COR-L47 (cell line): ENCODE measurements at places on chromosomes 1 and 21.

GRCh38 chr1:18411321-18411720 lies 69.4 kb upstream of the KLHDC7A start:
- no peak for DNase-seq

DNA sequence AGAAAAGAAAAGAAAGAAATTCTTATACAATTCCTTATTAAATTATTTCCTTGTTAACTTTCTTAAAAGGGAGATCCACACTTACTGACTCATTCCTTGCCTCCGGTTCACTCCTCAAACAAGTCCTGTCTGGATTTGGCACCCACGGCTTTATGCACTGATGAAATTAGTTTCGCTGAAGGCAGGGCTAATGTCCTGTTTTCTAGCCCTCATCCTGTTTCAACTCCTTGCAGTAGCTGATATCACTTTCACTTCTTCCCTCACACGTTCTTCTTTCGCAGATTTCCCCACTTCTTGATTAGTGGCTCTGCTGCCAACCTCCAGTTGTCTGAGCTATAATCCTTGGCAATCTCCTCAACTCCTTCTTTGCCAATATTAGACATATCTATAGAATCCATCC lies 215.2 kb downstream of the URB2 start:
- no peak for DNase-seq

DNA sequence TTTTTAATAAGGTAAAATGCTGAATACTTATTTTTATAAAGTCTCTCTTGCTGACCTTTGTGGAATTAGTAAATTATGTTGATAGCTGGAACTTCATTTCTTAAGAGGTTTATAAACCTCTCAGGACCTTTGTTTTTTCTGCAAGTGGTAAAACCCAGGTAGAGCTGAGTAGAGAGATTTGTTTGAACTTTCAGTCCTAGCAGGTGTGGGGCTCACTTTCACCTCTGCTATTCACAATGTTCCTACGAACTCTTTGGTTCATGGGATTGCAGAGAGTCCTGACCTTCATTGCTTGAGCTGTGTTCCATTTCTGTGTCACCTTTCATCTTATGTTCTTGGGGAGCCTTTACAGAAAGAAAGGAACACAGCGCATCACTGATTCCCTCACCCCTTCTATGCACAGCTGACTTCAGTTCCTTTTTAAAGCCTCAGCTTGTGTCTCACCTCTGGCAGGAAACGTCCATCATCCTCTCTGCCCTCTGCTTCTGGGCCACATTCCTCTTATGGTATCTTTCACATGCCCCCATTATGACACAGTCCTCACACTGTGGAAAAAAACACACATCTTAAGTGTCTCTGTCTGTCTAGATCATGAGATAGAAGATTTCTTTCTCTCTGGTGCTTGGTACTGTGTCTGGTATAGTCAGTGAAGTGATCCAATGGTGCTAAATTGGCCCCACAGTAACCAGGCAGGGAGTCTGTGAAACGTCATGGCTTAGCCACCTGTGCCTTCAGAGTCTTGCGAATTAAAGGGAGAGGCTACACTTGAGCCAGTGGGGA lies 262.5 kb upstream of the B3GALT2 start:
- no peak for DNase-seq

GRCh38 chr21:27132266-27132665 lies 165.4 kb upstream of the ADAMTS5 start:
- DNase-seq, result no peak

DNA sequence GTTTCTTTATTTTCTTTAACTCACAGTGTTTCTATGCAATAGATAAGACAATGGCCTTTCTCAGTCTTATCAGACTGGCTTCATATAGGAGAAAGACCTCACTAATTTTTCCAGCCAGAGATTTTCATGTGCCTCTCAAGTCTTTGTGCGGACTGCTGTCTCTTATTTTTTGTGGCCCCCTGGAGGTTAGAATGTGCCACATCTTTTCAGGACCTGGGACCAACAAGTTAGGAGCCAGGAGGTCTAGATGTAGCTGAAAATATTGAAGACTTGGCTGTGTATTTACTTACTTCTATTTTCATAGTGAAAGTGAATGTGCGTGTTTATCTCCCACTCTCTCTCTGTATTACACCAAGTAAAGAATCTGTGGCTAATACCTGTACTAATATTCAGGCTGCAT lies 42.1 kb upstream of the CFHR3 start:
- no peak for DNase-seq

DNA sequence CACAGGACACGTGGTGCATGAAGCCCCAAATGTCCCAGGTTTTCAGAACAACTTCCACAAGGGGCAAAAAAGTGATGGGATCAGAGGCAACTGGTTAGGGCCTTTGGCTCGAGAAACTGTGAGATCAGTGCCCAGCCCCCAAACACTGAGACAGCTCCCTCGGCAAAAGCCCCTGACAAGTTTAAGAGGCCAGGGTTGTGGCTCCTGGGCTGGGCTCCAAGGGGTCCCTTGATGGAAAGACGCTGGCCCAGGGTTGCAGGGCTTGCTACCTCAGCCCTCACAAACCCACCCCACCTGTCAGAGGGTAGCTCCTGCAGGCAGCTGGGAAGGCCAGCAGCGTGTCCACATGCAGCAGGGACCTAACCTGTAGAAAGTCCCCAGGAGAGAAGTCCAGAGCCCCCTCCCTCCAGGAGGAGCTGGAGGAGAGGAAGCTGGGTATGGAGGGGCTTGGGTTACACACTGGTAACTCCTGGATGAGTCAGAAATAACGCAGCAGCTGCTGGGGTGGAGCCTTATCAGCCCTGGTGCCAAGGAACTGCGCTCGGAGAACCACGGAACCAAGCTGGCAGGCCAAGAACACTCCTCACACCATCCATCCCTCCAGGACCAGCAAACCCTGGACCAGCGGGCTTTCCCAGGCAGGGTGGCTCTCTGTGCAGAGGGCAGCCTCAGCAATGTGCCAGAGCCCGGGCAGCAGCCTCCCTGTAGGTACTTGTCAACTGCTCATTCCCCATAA lies 37.5 kb downstream of the CTNNBIP1 start:
- no peak for DNase-seq

DNA sequence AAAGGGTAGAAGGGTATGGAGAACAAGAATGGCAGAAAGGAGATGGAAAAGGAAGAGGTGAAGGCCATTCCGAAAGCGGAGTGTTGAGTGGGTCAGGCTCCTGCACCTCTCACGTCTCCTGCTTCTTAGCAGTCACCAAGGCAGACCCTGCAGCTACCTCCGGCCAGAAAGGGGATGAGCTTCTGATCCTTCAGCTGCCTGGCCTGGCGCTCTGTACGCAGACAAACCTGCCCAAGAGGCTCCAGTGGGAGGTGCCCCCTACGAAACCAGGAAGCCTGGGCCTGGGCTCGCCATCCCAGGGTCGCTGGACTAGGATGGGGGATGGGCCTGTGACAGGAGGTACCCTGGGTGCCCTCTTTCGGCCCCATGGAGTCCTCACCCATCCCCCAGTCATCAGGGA lies 3.0 kb downstream of the GPR61 start:
- DNase-seq, result no peak

DNA sequence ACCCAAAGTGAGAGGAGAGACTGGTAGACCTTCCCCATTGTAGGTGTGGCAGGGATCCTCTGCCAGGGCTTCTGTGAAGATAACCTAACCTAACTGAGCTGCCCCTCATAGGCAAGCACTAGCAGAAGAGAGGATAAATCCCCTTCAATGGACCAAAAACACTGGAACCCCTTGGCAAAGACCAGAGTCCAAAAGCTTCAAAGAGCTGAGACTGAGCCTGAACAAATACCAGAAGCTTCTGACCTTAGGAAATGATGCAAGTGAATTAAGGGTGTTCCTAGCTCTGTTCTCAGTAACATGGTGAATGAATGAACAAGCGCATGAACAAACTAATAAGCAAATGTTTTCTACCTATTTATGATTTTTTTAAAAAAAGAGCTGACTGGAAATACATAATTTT lies 123.2 kb downstream of the RRAGC start:
- no peak for DNase-seq

GRCh38 chr1:82777240-82777639 lies 976.5 kb downstream of the ADGRL2 start:
- no peak for DNase-seq

GRCh38 chr1:191857600-191857999 lies 300.7 kb upstream of the RGS18 start:
- DNase-seq, result no peak

- no peak for DNase-seq
Measured at GRCh38 chr1:84427250-84428188, 29.2 kb downstream of the DNASE2B start.

- DNase-seq, result peak; percentile 34
Measured at GRCh38 chr1:33260439-33260838, 4.1 kb downstream of the ZNF362 start.

- peak; percentile 32 for DNase-seq
Measured at GRCh38 chr1:34087986-34088385, 77.0 kb downstream of the CSMD2 start.

DNA sequence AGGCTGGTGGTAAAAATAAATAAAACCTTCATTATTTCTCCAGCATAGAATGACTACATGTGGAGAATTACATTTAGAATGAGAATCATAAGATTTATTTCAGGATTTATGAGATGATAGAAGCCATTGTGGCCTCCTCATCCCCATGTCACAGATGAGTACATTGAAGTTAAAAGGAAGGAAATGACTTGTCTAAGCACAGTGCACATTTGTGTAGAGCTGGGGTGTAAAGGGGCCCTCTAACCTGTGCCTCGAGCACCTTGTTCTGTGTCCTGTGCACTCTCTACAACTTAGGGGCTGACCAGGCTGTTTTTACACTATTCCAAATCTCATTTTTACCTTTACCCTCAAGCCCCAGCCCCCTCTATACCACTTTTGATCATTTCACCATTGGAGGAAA lies 179.4 kb downstream of the RHOU start:
- DNase-seq, result no peak

- no peak for DNase-seq
Measured at GRCh38 chr1:92315766-92316599, 17.1 kb downstream of the RPAP2 start.

DNA sequence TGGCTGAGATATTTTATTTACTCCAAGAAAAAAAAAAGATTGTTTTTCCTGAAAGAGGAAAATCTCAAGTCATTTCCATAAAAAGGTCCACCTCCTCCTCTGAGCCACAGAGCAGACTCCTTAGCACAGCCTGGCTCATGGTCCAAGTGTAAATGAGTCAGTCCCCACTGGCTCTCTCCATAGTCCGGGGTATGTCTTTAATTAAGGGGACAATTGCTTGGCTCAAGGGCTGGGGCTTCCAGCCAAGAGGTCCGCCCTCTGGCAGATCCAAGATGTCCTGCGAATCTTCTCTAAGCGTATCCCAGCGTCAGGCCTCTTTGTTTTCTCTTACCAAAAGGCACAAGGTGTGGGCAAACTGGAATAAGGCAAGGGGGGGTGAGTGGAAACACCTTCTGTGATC lies 33.3 kb downstream of the FOXD2 start:
- DNase-seq, result no peak

DNA sequence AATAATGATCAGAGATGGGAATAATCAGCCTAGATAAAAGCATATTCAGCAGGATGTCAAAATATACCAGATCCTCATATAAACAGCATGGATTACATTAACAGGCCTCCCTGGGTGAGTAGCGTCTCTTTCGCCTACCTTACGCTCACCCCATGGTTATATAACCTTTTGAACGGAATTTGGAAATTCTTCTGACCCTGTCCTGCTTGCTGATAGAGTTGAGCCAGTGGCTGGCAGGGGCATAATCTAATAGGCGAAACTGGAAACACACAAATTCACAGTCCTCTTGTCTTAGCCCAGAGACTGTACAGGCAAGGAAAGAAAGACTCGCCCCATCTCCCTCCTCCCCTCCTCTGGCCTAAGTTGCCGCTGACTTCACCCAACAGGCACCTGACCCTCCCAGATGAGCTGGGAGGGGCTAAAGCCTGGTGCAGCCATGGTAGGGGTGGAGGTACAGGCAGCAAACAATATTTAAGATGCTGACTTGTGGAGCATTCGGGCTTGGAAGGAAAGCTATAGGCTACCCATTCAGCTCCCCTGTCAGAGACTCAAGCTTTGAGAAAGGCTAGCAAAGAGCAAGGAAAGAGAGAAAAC lies at the start of gene ANGPTL7:
Gene ANGPTL7, plus strand, starts transcription at position 498 of the 594 bp plus-strand sequence. CDS start 225 bp downstream, outside the sequence.
- DNase-seq, result no peak

- no peak for DNase-seq
Measured at GRCh38 chr1:223126741-223127140, 16.3 kb downstream of the TLR5 start.

DNA sequence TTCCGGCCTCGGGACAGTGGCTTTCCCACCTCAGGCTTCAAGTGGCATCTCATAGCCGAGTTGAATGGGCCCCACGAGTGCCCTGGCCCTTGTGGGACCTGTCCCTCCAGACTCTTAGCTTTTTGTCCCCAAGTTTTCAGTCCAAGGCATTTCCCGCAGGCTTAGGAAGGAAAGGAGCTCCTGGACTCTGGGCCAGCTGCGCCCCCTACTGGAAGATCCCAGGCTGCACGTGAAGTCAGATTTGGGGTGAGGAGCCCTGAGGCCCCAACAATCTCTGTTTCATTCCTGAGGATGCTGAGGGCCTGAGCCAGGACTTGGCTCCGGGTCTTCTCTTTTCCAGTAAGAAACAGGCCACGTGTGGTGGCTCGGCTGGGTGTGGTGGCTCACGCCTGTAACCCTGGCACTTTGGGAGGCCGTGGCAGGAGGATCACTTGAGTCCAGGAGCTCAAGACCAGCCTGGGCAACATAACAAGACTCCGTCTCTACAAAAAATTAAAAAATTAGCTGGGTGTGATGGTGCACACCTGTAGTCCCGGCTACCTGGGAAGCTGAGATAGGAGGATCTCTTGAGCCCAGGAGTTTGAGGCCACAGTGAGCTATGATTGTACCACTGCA lies 67.4 kb downstream of the ARHGEF10L start:
- peak; percentile 49 for DNase-seq

GRCh38 chr1:206005778-206006180 lies 2.6 kb upstream of the RAB7B start:
- no peak for DNase-seq
